ENCODE measurements at places on chromosomes 11 and 22.
A peak's percentile ranks its signal among the peaks of the same experiment; 100 is the strongest.

- DNase-seq, result no peak
Observed at GRCh38 chr22:31284281-31285155, 7.8 kb downstream of the PIK3IP1 start.

DNA sequence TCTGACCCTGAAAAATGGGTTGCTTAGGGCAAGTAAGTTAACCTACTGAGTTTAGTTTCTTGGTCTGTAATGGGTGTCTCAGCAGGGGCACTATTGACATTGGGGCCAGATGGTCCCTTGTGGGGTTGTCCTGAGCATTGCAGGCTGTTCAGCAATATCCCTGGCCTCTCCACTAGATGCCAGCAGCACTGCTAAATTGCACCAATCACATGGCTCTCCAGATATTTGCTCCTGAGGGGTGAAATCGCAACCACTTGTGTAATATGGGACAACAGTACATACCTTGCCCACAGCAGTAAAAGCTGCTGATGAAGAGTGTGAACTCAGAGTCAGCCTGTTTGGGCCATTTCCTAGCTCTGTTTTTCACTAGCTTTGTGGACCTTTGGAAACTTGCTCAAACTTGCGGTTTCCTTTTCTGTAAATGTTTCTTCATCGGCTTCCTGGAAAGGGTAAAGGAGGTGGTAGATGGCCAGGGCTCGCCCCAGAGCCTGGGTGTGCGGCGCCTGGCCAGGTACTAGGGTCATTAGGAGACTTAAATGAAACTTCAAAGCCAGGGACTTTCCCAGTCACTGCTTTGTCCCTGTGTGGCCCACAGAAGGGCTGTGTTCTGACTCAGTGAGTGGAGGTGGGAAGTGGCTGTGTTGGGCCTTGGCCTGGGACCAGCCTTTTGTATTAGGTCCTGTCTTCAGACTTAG lies 13.0 kb downstream of the NCF4 start:
- DNase-seq, result peak; percentile 37

DNA sequence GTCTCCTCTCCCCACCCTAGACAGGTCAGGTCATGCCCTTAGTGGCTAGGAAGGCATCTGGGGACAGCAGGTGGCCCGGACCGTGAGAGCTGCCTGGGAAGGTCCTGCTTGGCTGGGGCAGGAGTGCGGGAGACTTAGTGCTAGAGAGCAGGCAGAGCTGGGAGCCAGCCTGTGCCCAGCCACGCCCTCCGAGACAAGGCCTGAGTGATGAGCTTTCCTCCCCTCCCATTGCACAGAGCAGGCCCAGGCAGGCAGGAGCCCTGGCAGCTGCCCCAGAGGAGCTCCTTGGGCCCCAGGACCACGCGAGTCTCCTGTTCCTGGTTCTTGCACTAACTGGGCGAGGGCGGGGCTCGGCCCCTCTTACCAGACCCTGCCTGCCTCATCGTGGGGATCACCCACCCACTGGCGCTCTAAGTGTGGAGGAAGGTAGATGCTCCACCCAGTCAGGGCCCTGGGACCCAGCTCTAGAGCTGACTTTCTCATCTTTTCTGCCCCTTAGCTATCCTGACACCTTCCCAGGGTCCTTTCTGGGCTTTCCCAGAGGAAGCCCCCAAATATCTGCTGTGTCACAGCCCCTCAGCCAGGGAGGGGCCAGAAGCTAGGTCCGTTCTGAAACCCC lies 44.9 kb downstream of the MACROD1 start:
- DNase-seq, result no peak

DNA sequence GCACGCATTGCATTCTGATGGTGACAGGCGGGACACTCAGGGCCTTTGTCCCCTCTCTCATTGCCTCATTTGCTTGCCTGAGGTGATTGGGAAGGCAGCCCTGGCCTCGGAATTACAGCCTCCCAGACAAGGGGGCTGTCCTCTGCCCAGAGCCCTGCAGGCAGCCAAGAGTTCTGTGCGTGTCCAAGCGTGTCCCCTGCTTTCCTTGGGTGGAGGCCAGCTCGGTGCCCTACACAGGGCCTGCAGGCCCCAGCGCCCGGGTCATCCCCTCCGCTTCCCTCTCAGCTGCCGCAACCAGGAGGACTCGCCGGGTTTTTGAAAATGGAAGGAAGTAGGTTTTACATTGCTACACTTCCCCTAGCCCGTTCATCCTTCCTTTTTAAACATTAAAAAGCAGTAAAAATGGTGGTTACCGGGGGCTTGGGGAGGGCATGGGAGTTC lies 1.9 kb downstream of the GRAMD4 start:
- DNase-seq, result no peak

DNA sequence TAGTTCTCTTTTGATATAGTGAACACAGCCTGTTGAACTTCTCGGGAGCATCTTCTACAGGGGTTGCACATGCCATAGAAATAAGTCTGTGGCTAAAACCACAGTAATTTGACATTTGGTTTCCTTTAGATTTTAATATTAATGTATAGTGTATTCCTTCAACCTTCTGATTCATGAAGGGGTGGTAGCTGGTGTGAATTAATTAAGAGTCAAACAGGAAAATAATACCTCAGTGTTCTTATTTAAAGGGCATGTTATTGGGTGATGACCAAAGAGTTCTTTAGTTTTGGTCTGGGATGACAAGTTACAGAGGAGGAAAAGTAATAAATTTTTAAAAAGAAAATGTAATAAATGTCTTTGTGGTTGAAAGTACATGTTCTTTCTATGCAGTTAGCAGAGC lies 86.8 kb downstream of the PDHX start:
- DNase-seq, result no peak

GRCh38 chr22:46851941-46852340 lies 89.5 kb downstream of the TBC1D22A start:
- no peak for DNase-seq

- peak; percentile 12 for DNase-seq
Observed at GRCh38 chr22:33116841-33117547, 58.8 kb upstream of the SYN3 start.

- DNase-seq, result no peak
Observed at GRCh38 chr22:25137577-25138525, 61.8 kb upstream of the CRYBB3 start.

- no peak for DNase-seq
Observed at GRCh38 chr11:41040474-41040873, 419.0 kb downstream of the LRRC4C start.

GRCh38 chr11:120137611-120138521 lies at the start of gene TRIM29:
TRIM29 (minus strand) TSS chr11:120138113; CDS start chr11:120138031, 82 bp downstream.
- peak; percentile 25 for DNase-seq

- DNase-seq, result no peak
Observed at GRCh38 chr11:71373791-71374454, 74.3 kb downstream of the DHCR7 start.

DNA sequence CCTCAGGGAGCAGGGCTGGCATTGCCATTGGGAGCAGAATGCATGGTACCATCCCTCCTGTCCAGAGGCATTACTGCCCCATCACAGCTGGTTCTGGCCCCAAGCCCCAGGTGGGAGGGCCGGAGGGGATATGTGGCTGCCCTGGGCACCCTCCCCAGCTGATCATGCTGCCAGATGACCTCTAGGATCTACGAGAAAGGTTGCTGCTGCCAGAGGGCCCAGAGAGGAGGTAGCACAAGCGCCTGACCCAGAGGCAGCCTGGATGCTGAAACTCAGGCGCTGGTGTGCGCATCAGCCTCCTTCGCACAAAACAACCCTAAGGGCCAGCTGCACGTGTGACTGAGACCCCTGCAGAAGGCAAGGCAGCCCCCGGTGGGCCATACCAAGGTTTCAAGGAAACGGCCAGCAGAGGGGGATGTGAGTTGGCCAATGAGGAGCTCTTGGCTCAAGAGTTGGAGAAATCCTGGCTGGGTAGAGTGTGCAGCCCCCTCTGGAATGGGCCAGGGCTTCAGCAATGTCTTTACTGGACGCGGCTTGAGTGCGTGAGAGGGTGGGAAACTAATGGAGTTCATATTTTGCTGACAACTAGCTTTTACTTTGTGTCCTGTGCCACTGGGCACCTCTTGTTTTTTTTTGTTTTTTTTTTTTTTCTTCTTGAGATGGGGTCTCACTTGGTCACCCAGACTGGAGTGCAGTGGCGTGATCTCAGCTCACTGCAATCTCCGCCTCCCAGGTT lies 88.3 kb upstream of the PARVA start:
- no peak for DNase-seq

DNA sequence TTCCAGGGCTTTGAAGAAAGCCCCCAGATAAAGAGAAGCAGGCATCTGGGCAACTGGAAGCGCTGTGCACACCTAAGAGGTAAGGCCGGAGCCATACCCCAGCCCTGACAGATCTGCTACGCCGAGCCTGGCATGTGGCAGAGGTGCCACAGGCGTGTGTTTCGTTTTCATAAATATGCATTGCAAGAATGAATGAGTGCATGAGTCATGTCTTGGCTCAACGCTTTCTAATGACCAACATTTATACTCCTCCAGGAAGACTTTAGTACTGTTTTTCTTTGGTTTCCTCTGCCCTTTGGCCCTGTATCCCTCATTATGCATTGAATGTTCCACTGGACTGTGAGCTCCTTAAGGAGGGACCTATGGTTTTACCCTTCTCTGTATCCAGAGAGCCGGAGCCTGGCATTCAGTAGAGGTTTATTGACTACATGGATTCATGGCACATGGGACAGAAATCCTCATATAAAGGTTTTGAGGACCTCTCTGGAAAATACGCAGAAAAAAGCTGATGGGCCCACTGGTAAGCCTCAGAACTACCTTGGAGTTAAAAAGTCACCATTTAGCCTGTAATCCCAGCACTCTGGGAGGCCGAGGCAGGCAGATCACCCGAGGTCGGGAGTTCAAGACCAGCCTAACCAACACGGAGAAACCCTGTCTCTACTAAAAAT lies 38.9 kb upstream of the CSNK2A3 start:
- peak; percentile 92 for DNase-seq

DNA sequence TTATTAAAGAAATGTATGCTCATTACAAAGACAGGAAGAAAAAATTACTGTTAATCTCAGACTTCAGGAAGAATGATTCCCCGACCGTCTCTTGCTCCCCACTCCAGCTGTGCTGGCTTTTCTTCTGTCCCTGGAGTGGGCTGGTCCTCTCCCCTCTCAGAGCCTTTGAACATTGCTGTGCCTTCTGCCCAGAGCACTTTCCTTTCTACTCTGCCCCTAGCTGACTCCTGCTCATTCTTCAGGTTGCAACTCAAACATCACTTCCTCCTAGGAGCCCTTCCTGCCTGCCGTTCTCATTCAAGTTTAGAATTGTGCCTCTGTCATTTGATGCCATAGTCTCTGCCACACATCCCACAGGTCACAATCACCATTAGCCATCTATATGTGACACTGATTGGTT lies 329.5 kb downstream of the MIAT start:
- no peak for DNase-seq

DNA sequence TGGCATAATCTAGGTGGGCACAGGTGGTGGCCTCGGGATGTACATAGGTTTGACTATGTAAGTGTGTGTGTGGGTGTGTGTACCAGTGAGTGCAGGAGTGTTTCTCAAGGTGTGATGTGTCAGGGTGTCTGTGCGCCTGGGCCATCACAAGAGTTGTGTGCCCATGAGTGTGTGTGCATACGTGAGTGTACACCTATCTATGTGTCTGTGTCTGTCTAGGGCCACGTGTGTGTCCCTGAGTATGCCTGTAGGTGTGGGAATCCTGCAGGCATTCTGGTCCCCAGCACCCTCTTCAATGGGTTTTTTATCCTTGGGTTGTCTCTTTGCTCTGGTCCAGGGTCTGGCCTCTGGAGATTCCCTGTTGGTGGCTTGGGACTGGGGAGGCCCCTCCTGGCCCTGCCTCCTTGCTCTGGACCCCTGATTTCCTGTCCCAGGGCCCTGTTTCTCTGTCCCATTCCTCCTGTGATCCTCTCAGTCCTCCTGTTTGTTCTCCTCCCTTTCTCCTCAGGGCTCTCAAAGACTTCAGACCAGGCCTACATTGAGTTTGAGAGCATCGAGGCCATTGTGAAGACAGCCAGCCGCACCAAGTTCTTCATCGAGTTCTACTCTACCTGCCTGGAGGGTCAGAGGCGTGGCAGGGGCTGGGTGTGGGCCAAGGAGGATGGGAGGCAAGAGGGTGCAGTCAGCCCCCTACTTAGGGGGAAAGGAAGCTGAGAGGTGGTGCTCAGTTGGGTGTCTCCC lies 9.4 kb downstream of the INPPL1 start:
- no peak for DNase-seq

DNA sequence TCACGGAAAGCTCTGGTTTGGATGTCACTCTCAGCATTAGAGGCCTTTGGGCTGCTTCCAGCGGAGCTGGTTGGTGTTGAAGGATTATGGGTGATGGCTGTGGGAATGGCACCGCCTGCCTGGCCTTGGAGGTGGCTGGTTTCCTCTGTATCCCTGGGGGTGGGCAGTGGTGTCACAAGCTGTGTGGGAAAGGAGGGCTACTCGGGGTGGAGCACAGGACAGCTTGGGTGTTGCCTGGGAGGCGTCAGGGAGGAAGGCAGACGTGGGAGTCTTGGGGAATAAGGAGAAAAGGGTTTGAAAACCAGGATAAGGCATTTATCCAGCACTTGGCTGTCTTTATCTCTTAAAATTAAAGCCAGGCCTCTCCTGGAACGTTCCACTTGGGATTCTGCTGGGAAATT lies 71.8 kb downstream of the ADAMTS15 start:
- no peak for DNase-seq

DNA sequence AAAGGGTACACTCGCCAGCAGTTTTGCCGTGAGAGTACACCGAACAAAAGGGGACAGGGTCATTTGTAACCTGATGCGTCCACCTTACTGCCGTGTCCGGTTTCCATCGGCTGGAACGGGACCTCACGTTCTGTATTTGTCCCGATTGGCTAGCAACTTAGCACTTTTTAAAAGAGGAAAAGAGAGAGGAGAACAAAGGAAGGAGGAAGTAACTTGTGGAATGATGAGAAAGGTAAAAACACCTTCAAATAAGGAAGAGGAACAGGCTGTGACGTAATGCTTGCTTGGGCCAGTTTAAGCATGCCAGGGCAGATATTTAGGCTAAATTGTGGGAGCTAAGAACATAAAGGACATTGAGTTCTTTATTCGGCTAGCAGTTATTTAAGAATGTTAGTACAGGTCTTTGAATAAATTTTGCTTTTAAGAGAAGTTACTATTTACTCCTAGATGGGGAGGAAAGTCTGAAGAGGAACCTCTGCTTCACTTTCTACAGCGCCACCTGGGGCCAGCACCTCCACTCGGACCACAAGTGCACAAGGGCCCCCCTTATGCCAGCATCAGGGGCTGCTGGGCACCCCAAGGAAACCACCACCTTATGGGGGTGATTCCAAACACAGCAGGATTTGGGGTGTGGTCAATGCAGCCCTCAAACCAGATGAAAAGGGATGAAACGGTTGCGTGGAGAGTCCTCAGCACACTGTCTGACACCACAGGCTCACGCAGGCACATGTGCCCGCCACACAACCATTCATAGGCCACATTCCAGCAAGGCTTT lies 5.8 kb downstream of the ARSA start:
- DNase-seq, result no peak

GRCh38 chr22:20421507-20421874 lies 16.1 kb downstream of the SCARF2 start:
- DNase-seq, result no peak

DNA sequence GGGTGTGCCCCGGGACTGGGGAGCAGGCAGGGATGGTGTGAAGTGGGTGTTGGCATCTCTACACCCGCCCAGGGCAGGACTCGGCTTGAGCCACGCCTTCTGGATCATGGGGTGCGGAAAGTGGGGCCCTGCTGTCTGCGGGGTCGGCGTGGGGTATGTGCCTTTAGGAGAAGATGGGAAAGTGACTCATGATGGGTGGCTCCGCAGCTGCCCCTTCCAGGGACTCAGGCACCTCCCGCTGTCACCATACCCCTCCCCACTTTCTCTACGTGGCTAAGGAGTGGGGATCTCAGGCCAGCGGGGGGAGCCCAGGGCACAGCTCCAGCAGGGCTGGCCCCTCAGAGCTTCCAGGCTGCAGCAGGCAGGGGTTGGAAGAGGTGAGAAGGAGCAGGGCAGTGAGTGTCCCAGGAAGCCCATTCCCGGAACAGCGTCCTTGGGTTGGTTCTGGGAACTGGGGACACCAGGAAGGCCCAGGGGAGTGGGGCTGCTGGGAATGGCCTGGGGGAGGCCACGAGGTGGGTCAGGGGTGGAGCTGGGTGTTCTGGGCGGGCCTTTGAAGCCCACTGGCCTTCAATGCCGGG lies 102.9 kb upstream of the FGF3 start:
- no peak for DNase-seq

Data from kidney glomerular epithelial cell (primary cell).